ENCODE measurements at places on chromosomes 16 and 17.
A peak's percentile ranks its signal among the peaks of the same experiment; 100 is the strongest.

GRCh38 chr16:1362807-1363206 is 11.1 kb downstream of the GNPTG start:
- no peak for DNase-seq
- H3K4me3 ChIP-seq, result no peak overlapping the region
- H3K4me1 ChIP-seq, result no peaks in the 10 kb centered on the region

GRCh38 chr16:12009462-12009861 is 32.9 kb downstream of the SNX29 start:
- H3K27ac ChIP-seq, result no peak overlapping the region
- no peak for DNase-seq
- no peaks in the 10 kb centered on the region for H3K36me3 ChIP-seq

GRCh38 chr16:86171329-86171728 is 272.4 kb downstream of the IRF8 start:
- H3K27me3 ChIP-seq, result peaks cover 4% of the 10 kb centered on the region
- no peaks in the 10 kb centered on the region for H3K36me3 ChIP-seq
- H3K4me3 ChIP-seq, result no peak overlapping the region
- no peaks in the 10 kb centered on the region for H3K4me1 ChIP-seq

GRCh38 chr16:56912746-56913708 is 18.9 kb upstream of the HERPUD1 start:
- DNase-seq, result no peak
- H3K4me3 ChIP-seq, result no peak overlapping the region
- H3K4me1 ChIP-seq, result peaks cover 15% of the 10 kb centered on the region
- no peaks in the 10 kb centered on the region for H3K36me3 ChIP-seq
- no peaks in the 10 kb centered on the region for H3K27me3 ChIP-seq
- H3K27ac ChIP-seq, result no peak overlapping the region

DNA sequence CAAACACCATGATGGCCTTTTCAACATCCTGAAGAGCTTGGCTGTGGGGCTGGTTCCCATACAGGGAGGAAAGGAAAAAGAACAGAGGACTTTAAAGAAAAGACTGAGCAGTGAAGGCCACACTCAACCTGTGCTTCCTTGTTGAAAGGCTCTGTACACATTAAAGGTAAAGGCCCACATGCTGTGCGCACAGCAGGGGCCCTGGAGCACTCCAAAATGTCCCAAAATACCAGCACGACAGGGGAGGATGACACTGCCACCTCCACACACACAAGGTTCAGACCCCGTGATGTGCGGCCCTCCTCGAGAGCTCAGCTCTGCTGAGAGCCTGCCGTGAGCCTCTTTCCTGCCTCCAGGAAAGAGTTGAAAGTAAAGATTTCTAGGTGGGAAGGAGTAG is 36.5 kb downstream of the FANCA start:
- no peaks in the 10 kb centered on the region for H3K4me1 ChIP-seq
- no peaks in the 10 kb centered on the region for H3K36me3 ChIP-seq
- H3K27ac ChIP-seq, result no peak overlapping the region

DNA sequence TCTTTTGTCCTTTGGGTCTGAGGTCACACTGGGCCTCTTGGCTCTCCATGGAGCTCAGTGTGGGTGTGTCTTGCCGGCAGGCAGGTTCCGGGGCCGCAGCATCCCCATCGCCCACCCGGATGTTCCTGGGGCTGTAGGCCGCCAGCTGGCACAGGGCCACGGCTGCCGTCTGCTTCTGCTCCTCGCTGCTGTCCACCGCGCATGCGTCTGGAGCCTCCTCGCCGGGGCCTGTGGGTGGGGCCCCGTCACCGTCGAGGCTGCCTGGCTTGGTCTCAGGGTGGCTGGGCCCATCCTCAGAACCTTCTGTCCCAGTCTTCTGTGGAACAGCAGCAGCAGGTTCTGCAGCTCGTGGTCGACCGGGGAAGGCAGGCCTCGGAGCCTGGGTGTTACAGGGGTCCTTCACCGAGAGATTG is 9.6 kb downstream of the ZNF750 start:
- DNase-seq, result no peak
- no peaks in the 10 kb centered on the region for H3K36me3 ChIP-seq
- no peak overlapping the region for H3K27ac ChIP-seq
- H3K4me1 ChIP-seq, result no peaks in the 10 kb centered on the region
- H3K4me3 ChIP-seq, result no peak overlapping the region

GRCh38 chr17:31413874-31414549 is 22.5 kb downstream of the RAB11FIP4 start:
- H3K27ac ChIP-seq, result no peak overlapping the region
- no peaks in the 10 kb centered on the region for H3K27me3 ChIP-seq
- DNase-seq, result peak; percentile 47
- H3K36me3 ChIP-seq, result no peaks in the 10 kb centered on the region
- H3K4me3 ChIP-seq, result no peak overlapping the region
- no peaks in the 10 kb centered on the region for H3K4me1 ChIP-seq

Data from hepatocyte (in vitro differentiated cells).